ENCODE measurements at places on chromosomes 2 and 18.

GRCh38 chr18:21386523-21387240 is 144.7 kb downstream of the GREB1L start:
- no peak for DNase-seq

GRCh38 chr2:44326548-44327264 is 34.6 kb downstream of the PREPL start:
- no peak for DNase-seq

GRCh38 chr2:46535360-46535759 is 56.0 kb downstream of the TMEM247 start:
- DNase-seq = no peak

DNA sequence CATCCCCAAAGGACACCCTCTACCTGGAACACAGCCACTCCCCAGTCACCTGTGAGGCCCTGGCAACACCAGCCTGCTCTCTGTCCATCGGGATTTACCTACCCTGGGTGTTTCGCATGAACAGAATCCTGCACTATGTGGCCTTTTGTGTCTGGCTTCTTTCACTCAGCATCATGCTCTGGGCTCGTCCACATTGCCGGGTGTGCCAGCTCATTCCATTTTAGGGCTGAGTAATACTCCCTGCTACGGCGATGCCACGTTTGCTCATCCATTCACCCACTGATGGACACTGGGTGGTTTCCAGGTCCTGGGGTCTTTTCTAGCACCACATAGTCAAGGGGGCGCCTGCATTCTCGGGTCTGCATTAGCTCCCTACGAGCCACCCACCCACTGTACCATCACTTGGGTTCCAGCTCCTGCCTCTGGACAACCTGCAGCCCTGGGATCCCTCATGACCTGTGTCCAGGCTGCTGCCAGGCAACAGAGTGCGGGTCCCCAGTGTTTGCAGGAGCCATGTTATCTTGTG is 22.0 kb downstream of the KCNF1 start:
- DNase-seq = no peak

- no peak for DNase-seq
Observed at GRCh38 chr2:117983040-117983439, 30.8 kb downstream of the CCDC93 start.

DNA sequence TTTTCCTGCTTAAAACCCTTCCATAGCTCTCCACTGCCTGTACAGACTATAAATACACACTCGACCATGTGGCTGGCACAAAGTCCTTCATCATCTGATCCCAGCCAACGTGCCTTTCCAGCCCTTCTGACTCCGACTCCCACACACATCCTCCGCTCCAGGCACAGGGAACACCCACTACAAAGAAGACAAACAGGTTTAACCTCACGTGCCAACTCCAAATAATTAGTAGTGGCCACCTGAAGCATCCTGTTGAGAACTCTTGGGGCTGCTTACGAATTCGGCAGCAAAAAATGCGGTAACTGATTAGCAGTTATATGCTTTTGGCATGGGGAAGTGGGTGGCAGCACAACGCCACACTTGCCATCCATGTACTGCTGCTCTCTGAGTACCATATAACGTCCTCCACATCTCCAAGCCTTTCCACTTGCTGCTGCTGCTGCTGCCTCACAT is 12.1 kb downstream of the SPIRE1 start:
- DNase-seq = no peak

DNA sequence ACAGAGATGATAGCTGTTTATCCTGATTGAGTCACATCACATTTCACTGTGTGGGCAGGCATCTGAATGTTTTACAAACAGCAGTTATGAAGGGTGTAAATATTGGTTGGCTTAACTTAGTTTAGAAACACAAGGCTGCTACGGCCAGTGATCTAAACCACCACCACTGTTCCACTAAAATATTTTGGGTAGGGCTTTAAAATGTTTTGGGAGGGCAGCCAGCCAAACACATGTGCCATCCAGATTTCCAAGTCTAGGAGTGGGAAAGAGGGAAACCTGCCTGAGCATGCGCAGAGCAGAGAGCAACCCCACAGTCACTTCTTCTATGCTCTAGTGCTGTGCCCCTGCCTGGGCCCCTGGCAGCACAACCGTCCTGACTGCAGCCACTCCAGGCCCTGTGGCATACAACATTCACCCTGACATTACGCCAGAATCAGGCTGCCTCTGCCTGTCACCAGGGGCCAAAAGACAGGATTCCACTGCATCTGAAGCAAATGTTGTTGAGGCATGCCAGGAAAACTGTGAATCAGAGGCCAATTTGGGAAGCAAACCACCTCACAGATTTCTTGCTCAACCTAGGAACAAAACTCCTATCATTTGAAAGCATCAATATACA is 74.8 kb upstream of the COL5A2 start:
- DNase-seq = no peak

GRCh38 chr2:239394346-239394945 is 6.4 kb downstream of the HDAC4 start:
- DNase-seq = peak; percentile 50

GRCh38 chr2:8754106-8754776 is 72.4 kb downstream of the ID2 start:
- DNase-seq = no peak

GRCh38 chr2:188285049-188285448 is 6.6 kb upstream of the GULP1 start:
- DNase-seq = no peak

- no peak for DNase-seq
Observed at GRCh38 chr2:173441222-173441621, 86.5 kb downstream of the CDCA7 start.

DNA sequence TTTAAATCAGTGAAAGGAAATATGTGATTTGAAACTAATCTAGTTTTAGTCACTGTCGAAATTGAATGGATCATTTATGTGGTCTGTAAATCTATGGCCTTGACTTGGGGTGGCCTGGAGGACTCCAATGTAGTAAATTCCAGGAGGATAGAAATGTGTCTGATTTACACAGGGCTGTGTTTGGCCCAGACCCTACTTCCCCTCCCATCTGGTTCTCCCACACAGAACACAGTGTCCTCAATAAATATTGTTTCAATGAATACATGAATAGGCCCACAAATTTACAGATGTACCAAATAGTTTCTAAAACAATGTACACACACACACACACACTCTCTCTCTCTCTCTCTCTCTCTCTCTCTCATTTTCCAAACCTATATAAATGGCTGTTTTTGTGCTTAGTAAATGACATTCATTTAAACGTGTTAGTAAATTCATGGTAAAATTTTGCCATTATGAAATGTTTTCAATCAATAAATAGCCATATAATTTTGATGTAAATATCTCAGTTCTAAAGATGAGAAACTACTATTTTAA is 1.9 kb downstream of the CCDC68 start:
- DNase-seq = no peak

DNA sequence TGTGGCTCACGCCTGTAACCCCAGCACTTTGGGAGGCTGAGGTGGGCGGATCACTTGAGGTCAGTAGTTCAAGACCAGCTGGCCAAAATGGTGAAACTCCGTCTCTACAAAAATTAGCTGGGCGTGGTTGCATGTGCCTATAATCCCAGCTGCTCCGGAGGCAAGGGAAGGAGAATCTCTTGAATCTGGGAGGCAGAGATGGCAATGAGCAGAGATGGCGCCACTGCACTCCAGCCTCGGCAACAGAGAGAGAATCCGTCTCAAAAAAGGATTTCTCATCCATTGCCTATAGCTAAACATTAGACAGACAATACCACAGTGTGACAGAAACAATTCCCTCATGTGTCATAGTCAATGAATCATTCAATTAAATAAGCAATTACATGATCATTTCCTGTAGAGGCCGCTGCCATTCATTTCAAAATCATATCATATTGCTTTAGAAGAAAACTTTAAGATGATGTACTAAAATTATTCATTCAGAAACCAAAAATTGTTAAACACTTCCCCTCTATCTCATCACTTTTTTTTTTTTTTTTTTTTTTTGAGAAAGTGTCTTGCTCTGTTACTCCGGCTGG is 69.5 kb upstream of the TGIF1 start:
- DNase-seq = no peak

DNA sequence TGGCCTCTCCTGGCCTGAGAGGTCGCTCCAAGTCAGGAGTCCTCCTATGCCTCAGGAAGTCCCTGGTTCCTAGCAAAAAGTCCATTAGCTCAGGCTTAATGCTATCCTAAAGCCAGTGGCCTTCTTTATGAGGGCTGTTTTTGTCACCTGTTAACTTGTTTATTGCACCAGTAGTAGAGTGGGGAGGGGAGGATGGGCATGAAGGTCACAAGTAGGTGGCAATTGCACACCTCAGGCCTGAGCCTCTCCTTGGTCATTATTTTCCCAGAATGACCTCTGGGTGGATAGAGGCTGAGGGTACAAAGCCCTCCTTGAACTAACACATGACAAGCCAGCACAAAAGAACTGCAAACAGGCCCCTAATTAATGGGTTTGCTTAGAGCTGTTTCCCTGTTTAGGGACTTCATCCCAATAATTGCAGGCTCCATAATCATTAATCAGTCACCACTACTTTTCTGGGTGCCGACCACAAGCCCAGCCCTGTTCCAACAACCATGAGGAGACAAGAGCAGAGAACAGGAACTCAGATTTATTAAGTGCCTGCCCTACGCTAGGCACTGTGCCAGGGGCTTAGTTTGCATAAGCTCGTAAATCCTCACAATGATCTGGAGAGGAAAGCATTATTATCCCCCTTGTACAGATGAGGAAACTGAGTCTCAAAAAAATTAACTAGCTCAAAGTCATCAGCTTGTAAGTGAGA is 123.0 kb upstream of the PKDCC start:
- DNase-seq = no peak

- DNase-seq = no peak
Observed at GRCh38 chr2:162317861-162318327, 590 bp downstream of the IFIH1 start.

- no peak for DNase-seq
Observed at GRCh38 chr2:21231985-21232384, 108.2 kb downstream of the TDRD15 start.

DNA sequence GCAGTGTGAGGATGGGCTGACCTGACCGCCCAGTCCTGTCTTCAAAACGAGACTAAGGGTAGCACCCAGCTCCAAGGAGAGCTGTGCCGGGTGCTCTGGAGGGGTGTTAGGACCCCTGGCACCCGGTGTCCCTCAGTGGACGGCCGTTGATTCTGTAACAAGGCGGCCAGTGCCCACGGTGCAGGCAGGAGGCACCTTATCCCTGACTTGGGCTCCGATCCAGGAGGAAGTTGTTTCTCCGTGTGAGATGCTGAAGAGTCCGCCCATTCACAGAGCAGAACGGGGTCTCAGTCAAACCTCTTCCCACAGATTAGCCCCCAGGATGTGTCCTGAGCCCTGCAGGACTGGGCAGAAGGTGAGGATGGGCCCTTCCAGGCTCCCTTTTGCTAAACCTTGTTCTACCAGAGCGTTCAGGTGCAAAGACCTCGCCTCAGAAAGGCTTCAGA is 123.0 kb downstream of the NFATC1 start:
- no peak for DNase-seq

GRCh38 chr18:80229766-80230745 is 17.3 kb downstream of the PARD6G start:
- no peak for DNase-seq

DNA sequence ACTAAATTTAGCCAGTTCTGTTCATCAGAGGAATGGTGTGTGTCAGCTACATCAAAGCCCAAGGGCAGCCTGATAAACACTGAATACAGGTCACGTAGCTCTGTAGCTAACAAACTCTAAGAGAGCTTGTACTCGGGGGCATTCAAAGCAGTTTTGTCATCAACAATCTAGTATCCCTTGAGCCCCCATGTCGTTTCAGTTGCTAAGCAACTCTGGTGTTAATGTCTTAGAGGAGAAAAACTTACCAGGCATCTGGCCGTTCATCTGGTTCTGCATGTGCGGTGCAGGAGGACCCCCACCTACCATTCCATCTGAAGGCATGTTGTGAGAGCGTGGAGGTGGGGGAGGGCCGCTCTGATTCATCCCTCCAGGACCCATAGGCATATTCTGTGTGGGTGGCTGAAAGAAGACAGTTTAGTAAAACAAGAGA is 33.1 kb downstream of the SS18 start:
- DNase-seq = no peak

- no peak for DNase-seq
Observed at GRCh38 chr2:225668606-225669266, 269.2 kb downstream of the NYAP2 start.

Data from NCI-H1092 (cell line).